ENCODE measurements at places on chromosomes 12 and 14.

- no peak for DNase-seq
These were observed 146.2 kb downstream of the DACT1 start for GRCh38 chr14:58783792-58784511.

- no peak for DNase-seq
These were observed 1.7 kb downstream of the EVL start for GRCh38 chr14:100066962-100067361.

GRCh38 chr12:7608184-7608911 is 57.4 kb downstream of the APOBEC1 start:
- no peak for DNase-seq

- DNase-seq, result no peak
These were observed 350.0 kb downstream of the GALC start for GRCh38 chr14:87643005-87643404.

- no peak for DNase-seq
These were observed 7.0 kb downstream of the NIN start for GRCh38 chr14:50823762-50824636.

DNA sequence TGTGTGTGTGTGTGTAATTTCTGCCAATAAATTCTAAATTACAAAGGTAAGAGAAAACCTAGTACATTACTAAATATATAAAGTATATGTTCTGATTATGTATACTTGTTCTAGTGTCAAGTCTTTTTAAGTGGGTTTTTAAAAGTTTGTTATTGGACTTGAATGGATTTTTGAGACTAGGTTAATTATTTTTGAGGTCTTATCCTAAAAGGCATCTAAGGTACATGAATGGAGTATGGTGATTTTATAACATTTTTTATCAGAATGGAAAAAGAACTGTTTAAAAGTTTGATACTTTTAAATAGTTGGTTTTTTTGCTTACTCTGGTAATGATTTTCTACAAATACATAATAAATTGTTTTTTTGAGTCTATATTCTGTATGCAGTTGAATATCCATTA is 22.5 kb upstream of the TMPRSS12 start:
- DNase-seq, result no peak

GRCh38 chr12:92619730-92620684 is 82.8 kb upstream of the PLEKHG7 start:
- no peak for DNase-seq

GRCh38 chr12:43728117-43728516 is 30.5 kb downstream of the PUS7L start:
- DNase-seq, result no peak

GRCh38 chr14:64137657-64138290 is 156.4 kb downstream of the ESR2 start:
- DNase-seq, result no peak

GRCh38 chr14:93925374-93925895 is 1.7 kb upstream of the FAM181A start:
- no peak for DNase-seq

- DNase-seq, result no peak
These were observed 63.3 kb downstream of the ERC1 start for GRCh38 chr12:1054117-1054870.

- DNase-seq, result no peak
These were observed 406.3 kb upstream of the MGAT4C start for GRCh38 chr12:86662464-86662863.
